ENCODE measurements at places on chromosomes 2 and 18.

DNA sequence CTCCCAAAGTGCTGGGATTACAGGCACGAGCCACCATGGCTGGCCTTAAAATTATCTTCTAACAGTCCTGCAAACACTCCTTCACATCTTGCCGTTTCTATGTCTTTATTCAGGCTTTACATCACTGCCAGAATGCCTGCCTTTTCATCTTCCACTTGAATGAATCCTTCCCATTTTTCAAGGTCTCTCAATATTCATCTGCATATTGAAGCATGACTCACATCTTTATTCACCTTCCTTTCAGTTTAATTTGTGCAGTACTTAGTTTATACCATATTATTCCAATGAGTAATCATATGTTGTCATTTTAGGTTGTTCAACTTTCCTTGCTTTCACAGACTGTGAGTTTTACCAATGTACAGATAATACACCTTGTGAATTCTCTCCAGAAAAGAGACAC is 510.1 kb upstream of the PIK3C3 start:
- no peak for DNase-seq

DNA sequence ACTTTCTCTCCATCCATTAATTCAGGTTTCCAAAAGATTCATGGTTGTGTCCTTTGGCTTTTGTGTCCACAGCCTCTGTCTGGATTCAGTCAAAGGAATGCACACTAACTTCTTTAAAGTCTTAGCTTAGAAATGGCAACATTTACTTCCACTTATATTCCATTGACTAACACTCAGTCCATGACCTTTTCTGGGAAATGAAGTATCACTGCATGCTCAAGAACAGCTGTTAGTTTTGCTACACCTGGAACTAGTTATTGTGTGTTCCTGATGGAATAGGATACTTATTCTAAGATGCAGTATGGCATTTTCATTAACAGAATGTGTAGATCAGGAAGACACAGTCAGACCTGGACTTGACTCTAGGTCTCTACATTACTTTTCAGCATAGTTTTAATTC is 88.8 kb downstream of the KYNU start:
- DNase-seq: no peak

GRCh38 chr2:172472446-172473033 is 45.2 kb downstream of the ITGA6 start:
- no peak for DNase-seq

GRCh38 chr18:8254654-8255053 is 354.6 kb upstream of the RAB12 start:
- DNase-seq: no peak

DNA sequence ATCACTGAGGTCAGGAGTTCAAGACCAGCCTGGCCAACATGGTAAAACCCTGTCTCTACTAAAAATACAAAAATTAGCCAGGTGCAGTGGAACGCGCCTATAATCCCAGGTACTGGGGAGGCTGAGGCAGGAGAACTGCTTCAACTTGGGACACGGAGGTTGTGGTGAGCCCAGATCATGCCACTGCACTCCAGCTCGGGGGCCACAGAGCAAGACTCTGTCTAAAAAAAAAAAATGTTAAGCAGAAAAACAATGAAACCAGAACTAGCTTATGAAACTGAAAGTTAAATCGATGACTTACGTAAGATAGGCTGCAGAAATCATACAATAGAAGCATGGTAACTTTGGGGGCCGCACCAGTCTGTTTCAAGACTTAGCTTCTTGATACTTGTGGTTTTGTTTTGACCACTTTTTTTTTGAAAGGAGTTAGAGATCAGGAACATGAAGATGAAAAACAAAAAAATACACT is 6.2 kb upstream of the GPR155 start:
- DNase-seq: peak; percentile 76

DNA sequence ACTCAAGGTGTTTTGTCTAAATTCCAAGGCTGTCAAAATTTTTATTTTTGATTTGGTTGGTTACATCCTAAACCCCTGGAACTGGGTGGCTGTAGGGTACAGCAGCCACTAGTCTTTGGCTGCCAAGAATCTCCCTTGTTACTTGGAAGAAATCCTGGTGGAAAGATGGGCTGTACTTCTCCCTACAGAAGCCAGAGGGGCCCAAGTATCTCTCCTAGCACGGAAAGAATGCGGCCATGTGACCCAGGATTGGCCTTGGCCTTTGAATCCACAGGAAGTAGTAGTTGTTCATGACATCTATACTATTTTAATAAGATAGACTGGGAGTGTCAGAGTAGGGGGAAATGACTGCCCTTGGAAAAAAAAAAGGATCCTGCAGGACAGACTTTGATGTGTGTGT is 54.4 kb upstream of the MYO3B start:
- DNase-seq: no peak

GRCh38 chr2:230665263-230665691 is 47.4 kb upstream of the CAB39 start:
- no peak for DNase-seq

- no peak for DNase-seq
Observed at GRCh38 chr18:78586586-78586985, 393.0 kb upstream of the SALL3 start.

DNA sequence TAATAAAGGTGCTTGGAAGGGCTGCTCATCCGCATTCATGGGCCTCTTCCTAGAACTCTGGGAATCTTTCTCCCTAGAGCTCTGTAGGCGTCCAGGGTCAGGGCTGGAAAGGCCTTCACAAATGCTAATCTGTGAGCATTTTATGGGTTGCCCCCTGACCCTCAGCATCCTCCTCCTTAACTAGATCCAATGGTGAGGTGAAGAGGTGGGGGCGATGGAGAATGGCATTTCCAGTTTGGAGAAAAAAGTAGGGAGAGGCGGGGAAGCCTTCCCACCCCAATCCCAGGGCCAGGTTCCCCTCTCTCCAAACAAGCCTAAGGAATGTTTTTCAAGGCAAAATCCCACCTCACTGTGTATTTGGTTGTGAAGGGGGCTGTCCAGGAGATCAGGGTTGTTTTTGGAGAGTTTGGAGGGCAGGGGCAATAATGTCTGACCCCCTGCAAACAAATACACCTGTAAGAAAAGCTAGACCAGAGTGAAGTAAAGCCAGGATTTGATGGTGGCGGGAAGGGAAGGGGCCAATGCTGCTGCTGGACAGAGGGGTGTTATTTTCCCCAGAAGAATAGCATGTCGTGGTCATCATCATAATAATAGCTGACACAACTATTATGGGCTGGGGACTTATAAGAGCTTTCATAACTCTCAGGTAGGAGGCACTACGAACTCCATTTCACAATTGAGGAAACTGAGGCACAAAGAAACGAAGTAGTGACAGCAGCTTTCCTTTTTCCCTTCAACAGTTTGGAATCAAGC is 1.4 kb upstream of the MYCN start:
- DNase-seq: no peak

- no peak for DNase-seq
Observed at GRCh38 chr2:186950694-186951093, 101.7 kb upstream of the ZSWIM2 start.

DNA sequence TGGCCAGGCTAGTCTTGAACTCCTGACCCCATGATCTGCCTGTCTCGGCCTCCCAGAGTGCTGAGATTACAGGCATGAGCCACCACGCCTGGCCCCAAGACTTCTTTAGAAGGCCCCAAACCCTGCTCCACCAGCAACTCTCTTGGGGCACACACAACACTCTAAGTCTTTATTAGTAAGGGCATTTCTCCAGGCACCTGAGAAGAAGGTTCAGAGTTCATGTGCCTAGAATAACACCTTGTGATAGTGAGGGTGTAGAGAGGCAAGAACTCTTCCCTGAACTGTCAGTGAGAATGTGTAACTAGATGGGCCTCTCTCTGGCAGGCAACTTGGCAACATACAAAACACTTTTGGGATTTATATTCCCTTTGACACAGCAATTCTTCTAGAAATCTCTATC is 43.8 kb downstream of the SH2D6 start:
- DNase-seq: no peak

DNA sequence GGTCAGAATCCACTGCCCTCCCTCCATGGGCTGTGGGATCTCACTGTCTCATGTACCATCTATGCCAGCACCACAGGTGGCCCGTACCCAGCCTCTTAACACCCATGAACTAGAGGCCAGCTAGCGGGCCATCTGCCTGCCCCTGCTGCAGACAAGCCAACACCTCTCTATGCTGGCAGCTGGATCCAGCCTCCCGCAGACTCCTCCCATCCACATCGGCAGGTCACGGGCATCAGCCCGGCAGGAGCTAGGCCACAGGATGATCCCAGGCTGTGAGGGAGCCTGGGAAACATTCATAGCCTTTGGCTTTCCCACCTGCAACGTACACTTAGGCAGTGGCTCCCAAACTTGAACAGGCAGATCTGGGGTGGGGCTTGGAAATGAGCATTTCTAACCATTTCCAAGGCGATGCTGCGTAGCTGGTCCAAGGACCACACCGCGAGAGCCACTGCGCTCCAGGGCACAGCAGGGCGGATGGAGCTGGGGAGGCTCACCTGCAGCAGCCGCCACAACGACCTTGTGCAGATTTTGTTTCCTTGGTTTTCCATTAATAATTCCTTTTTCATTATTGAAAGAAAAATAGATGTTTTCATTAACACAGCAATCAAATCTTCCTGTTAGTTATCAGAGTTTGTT is 114.7 kb downstream of the KCNF1 start:
- no peak for DNase-seq

GRCh38 chr18:51011709-51012108 is 18.3 kb upstream of the SMAD4 start:
- no peak for DNase-seq

GRCh38 chr2:99150706-99151105 is 4.0 kb downstream of the TSGA10 start:
- peak; percentile 73 for DNase-seq

DNA sequence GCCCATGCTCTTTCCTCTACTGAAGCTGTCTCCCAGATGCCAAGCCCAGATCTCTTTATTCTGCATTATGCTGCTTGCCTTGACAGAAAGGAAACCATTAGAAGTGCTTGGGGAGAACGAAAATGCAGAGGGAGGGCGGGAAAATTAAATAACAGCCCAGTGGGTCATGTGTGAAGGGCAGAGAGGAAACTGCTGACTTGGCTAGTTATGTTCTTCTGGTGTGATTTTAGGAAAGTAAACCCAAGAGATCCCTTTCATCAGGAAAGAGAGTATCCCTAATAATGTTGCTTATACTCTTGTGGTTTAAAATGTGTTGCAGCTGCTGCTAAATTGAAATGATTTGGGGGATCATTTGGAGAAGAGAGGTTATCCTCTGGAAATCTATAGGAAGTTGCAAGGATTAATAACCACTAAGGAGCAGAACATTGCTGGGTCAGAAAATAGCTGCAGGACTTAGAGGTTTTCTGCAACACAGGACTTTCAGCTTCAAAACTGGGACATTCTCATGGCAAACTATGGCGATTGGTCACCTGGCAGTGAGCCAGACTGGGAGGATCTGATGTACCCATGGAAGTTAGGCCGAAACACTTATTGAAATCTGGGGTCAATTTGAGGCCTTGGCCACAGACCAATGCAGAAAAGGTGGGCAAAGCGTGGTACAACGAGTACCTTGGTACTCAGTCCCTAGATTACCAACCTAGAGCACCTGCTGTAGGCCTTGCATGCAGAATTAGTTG is 172.2 kb downstream of the TMEM247 start:
- DNase-seq: no peak

DNA sequence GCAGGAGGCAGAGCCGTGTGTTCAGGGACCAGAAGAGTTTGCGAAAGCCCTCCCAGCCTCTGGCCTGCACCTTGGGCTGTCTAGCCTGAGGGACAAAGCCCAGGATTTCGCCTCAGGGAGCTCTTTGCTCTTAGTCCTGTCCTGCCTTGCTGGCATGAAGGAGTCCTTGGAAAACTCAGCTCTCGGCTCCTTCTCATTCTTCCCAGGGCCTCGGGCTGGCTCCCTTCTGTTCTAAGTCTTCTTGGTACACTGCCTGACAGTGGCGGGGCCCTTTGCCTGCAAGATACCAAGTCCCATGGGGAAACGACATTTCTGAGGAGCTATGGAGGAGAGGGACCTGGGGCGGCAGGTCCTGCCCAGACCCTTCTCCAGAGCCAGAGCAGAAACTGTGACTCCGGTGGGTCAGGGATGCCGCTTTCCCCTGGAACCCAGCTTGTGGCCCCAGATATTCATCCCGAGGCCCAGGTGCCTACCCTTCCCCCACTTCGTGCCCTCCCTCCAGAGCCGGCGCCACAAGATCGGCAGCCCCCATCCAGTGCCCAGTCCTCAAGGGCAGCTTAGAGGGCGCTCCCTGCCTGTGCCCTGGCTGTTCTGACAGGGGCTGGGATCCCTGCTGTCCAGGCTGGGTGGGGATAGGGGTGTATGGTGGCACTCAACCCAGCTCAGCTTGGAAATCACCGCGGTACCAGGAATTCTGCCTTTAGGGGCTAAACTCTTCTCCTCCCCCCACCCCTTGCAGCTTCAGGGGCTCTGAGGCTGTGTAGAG is 5.5 kb upstream of the CYP26B1 start:
- no peak for DNase-seq

DNA sequence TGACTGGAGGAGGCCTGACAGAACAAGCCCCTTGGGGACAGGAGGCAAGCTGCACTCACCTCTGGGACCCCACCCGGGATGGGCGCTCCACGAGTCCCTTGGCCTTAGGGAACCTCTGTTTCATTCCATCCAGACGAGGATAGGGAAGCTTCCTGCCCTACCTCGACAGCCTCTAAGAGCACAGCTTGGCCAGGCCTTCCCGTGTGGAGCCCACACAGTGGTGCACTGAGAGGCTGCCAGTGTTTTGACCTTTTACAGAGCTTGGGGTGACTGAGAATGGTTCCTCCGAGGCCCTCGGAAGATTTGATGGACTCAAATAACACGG is 91.4 kb upstream of the SMAD7 start:
- DNase-seq: no peak

GRCh38 chr2:223199531-223200515 is 147.8 kb downstream of the KCNE4 start:
- no peak for DNase-seq

DNA sequence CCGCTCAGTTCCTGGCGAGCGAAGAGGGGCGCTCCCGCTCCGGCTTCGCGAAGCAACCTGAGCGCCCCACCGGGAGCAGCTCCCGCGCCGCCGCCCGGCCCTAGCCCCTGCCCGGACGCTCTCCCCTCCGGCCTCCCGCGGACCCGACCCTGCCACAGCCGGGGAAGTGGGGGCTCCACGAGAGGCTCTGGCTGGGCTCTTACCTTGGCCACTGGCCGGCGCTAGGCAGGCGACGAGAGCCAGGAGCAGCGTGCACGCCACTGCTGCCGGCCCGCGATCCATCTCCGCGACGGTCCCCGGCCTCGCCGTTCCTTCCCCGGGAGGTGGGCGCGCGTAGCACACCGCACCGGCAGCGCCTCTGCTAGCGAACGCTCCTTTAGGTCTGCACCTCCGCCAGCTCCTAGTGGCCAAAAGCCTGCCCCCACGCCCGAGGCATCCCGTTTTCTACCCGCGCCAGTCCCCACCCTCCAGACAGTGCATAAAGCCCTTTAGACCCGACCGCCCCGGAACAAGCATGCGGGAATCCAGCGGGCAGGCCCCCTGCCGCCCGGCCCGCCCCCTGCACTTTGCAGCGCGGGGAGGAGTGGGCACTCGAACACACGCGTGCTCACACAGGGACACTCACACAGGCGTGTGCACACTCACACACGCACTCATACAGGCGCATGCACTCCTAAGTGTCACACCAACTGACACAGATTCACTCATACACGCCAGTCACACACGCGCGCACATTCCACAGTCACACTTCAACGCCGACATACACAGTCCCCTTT is at the start of gene LRP2:
Gene LRP2 (minus strand): TSS at position 417 of the 776 bp plus-strand sequence. CDS start 135 bp downstream, at position 282.
- no peak for DNase-seq

Measured in SIG-M5 (cell line).